BJ (cell line): ENCODE measurements at places on chromosomes 1 and 21.

DNA sequence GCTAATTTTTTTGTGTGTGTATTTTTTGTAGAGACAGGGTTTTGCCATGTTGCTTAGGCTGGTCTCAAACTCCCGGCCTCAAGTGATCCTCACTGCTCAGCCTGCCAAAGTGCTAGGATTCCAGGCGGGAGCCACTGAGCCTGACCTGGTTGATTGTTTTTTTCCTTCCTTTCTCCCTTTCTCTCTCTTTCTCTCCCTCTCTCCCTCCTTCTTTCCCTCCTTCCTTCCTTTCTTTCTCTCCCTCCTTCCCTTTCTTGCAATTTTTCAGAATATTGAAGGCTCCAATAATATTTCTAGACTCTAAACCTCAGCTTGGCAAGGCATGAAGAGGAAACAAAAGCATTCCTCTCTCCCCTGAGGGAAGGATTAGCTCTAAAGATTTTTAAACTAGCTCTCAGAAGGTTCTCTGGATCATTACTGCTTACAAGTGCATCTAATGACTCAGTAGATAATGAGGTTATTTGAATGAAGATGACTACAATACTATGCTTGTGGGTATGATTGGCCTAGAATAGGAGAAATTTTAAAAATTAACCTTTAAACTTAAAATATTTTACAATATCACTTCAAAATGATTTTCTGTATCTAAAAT, 68.5 kb upstream of the GADD45A start:
- DNase-seq, result no peak

- DNase-seq, result peak; percentile 38
Observed at GRCh38 chr1:45953934-45954847, 150.8 kb downstream of the MAST2 start.

DNA sequence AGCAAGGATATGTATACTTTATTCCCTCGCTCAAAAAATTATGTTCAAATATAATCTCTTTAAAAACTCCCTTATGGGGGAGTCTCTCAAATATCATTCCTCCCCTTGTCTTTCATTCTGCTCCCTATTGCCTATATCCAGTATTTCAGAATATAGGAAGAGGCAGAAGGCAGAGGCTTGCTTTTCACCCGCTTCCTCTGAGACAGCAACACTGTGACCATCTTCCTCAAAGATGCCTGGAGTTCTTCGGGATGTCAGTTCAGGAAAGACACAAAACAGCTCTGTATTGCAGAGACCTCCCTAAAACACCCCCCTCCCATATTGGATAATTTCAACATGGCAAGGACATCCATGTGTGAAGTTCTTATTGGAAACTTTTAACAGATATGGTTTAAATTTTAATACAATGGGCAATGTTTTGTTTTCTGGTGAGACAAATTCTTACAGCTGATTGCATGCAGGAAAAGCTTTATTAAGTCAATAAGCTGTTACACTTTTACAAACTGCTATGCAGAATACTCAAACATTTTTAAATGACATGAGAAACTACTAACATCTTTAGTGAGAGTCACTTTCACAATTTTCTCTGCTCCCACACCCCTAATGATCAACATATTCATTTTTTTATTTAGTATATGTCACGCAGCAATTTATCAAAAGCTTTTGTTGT, 4.8 kb downstream of the DIRAS3 start:
- no peak for DNase-seq

DNA sequence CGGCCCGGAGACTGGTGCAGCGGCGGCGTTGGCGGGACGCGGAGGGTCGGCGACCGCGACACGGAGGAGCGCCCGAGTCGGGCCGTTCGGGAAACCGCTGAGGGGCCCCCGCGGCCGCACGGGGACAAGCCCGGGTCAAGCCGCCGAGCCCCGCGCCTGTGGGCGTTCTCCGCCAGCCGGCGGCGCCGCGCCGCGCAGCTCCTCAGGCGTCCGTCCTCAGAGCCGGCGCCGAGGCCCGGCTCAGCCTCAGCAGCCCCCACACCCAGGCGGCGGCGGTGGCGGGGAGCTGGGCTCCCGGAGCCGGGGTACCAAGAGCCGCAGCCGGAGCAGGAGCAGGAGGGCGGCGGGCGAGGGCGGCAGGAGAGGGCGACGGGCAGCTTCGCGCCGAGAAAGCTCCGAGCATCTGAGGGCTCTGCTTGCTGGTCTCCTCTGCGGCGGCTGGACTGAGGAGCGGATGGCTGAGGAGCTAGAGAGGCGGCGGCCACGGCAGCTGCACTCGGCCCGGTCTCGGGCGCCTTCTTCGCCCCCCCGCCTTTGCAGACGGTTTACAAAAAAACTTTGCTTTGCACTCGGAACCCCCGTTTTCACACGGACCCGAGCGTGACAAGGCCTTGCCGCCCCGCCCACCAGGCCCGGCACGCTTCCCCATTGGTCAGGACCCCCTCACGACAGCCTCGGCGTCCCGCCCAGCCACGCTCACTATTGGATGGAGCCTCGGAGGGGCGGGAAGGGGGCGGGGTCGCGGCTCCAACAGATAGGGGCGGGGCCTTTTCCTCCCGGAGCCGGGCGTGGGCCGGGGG, at the start of gene SLC30A1:
SLC30A1 (minus strand) TSS at position 522 of the 800 bp plus-strand sequence. CDS start 549 bp downstream, outside the sequence.
- DNase-seq, result peak; percentile 84

GRCh38 chr1:92503043-92503925, 16.6 kb upstream of the GFI1 start:
- no peak for DNase-seq

- peak; percentile 60 for DNase-seq
Observed at GRCh38 chr1:116881879-116882520, 27.7 kb upstream of the PTGFRN start.

- no peak for DNase-seq
Observed at GRCh38 chr1:234229581-234230387, 143.5 kb upstream of the COA6 start.

DNA sequence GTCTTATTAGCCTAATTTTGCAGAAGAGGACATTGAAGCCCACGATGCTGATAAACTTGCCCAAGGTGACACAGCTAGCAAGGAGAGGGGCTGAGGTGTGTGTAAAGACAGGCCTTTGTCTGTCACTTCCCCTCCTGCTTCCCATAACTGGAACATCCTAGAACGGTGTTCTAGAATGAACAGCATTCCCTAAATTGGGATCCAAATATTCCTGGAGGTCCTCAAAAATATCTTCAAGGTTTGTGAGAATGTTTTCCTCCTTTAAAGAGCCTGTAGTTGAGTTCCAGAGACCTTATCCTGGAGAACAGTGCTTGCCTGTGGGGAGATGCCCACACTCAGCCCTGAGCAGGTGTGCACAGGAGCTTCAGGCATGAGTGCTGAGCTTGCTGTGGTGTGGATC, 41.5 kb upstream of the SAMD13 start:
- no peak for DNase-seq

- DNase-seq, result no peak
Observed at GRCh38 chr1:25615563-25616094, 962 bp upstream of the MAN1C1 start.

GRCh38 chr21:33169359-33169758, 60.4 kb upstream of the IFNAR2 start:
- DNase-seq, result no peak

DNA sequence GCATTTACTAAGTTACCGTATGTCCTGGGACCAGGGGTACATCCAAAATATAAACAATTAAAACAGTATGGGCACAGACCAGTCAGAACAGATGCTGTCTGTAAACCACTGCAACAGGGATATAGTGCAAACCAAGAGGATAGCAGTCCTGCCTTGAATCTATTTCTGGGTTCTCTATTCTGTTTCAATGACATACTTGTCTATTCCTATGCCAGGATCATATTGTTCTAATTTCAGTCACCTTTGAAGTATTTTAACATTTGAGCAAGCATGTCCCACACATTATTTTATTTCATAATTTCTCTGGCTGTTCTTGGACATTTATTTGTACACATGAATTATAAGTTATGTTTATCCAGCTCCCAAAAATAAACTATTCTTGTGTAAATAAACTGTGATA, 28.2 kb upstream of the SYDE2 start:
- DNase-seq, result no peak

DNA sequence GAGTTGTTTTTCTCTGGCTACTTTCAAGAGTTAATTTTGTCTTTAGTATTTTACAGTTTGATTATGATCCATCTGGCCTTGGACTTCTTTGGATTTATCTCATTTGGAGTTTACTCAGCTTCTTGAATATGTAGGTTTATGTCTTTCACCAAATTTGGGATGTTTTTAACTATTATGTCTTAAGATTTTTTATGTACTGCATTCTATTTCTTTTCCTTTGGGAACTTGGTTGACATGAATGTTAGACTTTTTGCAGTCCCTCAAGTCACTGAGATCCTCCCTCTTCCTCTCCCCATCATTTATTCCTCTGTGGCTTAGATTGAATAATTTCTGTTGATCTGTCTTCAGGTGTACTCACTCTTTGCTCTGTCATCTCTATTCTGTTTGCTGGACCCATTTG, 112.0 kb downstream of the XPR1 start:
- no peak for DNase-seq

DNA sequence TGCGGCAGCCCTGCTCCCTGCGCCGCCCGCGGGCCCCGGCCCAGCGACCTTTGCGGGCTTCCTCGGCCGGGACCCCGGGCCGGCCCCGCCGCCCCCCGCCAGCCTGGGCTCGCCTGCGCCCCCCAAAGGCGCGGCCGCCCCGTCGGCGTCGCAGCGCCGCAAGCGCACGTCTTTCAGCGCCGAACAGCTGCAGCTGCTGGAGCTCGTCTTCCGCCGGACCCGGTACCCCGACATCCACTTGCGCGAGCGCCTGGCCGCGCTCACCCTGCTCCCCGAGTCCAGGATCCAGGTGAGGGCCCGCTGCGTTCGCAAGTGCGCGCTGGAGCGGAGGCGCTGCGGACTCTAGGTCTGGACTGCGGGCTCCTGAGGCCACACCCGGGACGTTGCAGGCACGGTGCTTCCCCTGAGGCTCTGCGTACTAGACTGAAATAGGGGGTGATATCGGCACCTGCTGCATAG, 351 bp downstream of the MIXL1 start:
- DNase-seq, result no peak

DNA sequence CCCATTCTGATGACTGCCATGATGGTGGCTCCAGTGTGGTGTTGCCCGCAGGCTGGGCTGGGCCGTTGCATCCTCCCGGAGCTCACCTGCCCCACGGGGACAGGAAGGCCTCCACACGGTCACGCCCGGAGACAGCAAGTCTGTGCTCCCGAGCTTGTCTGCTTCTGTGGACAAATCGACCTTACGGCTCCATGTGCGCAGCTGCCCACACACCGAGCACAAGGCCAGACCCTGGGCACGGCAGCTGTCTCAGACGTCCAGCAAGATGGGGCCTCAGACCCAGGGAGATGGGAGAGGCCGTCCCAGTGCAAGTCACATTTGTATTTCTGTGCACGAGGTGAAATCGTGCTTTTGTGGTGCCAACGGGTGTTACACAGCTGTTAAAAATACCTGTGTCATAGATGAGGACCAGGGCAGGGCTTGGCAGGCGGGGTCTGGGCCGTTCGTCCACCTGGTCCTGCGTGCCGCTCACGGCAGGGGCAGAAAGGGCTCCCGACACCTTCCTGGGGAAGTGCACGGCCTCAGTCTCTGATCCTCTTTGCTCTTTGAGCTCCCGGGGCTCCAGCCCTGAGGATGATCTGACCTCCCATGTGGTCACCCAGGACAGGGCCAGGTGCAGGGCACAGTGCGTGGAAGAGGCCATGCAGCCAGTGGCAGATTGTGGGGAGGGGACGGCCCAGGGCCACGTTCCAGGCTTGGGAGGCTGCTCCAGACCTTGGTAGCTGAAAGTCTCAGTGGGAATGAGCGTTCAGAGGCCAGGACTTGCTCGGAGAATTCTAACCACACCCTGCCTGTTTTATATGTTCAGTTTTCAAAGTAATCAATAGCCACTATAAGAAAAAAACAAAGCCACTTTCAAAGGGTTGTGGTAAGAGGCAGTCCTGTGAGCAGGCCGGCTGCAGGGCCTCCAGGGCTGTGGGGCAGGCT, 13.5 kb downstream of the COL6A1 start:
- no peak for DNase-seq

DNA sequence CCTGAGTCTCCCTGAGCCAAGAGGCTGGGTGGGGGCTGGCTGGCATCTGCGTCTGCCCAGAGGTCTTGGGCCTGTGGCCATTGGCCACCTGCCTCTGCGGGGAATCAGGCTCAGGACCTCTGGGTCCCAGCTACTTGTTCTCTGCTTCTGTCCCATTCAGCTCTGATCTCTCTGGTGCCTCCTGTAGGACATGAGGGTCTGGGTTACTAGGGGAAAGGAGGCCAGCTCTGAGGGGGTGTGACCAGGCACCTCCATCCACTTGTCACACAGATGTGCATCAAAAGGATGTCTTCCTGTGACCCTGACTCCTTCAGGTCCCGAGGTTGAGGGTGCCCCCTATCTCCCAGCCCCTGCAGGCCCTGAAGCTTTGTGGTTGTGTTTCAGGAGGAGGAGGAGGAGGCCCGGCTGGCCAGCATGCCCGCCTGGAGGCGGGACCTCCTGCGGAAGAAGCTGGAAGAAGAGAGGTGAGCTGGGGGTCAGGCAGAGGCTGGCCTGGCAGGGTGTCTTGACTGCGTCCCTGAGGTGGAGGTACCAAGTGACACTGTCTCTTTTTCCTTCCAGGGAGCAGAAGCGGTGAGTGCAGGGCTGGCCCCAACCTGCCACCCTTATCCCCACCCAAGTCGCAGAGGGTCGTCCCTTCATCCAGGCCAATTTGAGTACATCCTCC, 9.0 kb downstream of the TNFRSF25 start:
- DNase-seq, result no peak

DNA sequence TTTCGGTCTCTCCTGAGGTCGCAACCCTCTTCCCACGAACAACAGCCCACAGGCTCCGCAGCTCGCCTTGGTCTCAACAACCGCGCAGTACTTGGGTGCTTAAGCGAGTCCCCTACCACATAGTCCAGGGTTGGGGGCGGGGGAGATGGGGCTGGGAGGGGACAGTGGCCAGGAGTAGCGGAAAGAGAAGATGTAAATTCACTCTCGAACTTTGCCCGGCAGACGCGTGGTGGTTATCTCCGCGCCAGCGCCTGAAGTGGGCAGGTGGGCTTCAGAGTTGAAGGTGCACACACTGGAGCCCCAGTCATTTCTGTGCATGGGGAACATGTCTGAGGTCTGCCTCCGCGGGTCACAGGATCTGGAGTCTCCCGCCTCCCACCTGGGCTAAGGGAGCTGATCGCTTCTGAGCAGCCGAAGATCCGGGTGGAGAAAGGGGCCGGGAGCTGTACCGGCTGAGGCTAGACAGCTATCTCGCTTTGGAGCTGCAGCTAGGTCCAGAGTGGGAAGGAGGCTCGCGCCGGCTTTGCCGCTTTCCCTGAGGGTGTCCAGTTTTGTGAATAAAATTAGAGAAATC, 4.3 kb upstream of the FOXD2 start:
- no peak for DNase-seq
